ENCODE measurements at places on chromosomes 13 and 19.

- DNase-seq = no peak
These were observed 287.9 kb downstream of the DCLK1 start for GRCh38 chr13:35843272-35843671.

DNA sequence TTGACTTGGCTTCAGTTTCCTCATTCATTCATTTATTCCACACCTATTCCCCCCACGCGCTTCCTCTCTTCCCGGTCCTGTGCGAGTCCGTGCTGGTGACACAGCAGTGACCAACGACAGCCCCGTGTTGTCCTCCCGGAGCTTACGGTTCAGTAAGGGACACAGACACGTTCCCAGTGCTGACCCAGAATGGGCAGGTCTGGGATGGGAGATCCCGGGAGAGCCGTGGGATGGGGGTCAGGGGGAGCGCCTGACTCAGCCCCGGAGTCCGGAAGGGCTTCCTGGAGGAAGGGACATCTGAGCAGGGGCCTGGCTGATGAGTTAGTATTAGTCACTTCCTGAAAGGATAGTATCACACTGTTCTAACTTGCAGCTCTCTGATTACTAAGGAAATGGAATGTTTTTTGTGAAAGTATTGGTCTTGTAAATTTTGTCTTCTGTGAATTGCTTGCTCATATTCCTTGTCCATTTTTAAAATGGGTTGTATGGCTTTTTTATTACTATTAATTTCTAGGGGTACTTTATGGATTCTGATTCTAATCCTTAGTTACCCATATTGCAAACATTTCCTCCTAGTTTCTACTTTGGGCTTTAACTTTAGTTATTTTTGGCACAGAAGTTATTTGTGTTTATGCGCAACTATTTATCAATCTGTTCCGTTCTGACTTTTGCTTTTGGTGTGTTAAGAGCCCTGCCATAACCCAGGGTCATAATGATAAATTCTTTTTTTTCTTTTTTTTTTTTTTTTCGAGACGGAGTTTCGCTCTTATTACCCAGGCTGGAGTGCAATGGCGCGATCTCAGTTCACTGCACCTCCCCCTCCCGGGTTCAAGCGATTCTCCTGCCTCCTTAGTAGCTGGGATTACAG lies 708 bp upstream of the ERCC1 start:
- no peak for DNase-seq

GRCh38 chr13:111533900-111534683 lies 213.7 kb downstream of the TEX29 start:
- no peak for DNase-seq

DNA sequence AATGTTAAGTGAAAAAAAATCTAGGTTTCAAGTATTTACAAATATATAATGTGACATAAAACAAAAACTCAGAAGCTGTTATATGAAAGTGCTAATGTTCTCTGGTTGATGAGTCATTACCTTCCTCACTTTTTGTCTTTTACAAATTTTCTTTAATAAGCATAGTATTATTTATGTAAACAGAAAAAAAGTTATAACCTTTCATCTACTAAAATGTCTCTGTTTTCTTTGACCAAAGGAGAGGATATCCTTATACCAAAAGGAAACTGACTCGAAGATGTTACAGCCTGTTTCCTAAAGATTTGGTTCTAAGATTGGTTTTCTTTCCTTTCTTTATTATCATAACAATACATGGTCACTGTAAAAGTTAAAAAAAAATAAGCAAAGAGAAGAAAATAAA lies 38.0 kb downstream of the RCBTB2 start:
- no peak for DNase-seq

DNA sequence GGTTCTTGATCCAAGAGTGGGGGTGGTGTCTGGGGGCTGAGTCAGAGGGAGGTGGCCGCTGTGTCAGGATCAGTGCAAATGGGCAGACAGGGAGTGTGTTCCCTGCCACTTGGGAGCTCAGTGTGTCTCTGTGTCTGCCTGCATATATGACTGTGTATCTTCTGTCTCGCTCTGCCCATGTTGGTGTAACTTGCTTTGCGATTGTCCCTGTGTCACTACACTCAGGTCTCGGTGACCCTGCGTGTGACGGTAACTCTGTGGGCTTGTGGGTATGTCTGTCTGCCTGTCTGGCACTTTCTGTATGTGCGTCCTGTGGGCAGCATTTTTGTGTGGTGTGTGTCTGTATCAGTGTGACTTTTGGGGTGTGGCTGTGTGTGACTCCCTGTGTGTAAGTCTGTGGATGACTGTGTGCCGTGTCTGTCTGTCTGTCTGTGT lies 8.2 kb upstream of the ERFL start:
- DNase-seq = no peak

GRCh38 chr13:93397619-93398018 lies 171.0 kb downstream of the GPC6 start:
- no peak for DNase-seq

GRCh38 chr13:50636007-50636704 lies 207.3 kb downstream of the DLEU7 start:
- peak; percentile 10 for DNase-seq

- no peak for DNase-seq
These were observed 38.7 kb downstream of the SOHLH2 start for GRCh38 chr13:36175621-36176020.

GRCh38 chr19:18899624-18900560 lies 3.9 kb upstream of the CERS1 start:
- DNase-seq = no peak

DNA sequence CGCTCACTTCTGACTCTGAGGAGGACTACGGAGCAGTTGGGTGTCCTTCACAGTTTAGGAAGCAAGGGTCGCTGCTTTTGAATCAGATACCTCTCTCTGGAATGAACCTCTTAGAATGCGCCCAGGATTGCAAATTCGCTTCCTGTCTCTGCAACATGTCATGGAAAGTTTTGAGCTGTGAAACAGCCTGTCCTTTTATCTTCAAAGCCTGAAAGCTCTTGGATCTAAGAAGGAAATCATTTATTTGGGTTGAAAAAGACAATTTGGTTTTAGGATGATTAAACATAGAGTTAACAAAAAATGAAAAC lies 134.1 kb downstream of the KATNAL1 start:
- DNase-seq = no peak

GRCh38 chr19:36151144-36152018 lies 866 bp downstream of the COX7A1 start:
- DNase-seq = no peak

- DNase-seq = no peak
These were observed 38.9 kb downstream of the STOML3 start for GRCh38 chr13:38951525-38952313.

DNA sequence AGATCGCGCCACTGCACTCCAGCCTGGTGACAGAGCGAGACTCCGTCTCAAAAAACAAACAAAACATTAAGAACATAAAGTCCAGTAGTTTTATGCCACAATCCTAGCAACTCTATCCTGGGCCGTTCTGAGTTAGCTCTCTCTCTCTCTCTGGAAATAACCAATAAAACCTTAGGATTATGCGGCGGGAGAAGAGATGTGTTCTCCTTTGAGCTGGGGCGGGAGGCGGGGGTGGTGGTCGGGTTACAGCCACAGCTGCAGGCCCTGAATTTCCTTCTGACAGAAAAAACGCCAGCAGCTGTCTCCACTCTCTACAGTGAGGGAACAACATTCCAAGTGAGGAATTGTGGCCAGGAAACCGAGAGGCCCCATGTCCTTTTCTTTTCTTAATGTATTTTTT lies 9.1 kb upstream of the PNMA8A start:
- DNase-seq = no peak

Data from NCI-H1436 (cell line).